HFF-Myc (cell line): ENCODE measurements at places on chromosomes 1 and 21.

DNA sequence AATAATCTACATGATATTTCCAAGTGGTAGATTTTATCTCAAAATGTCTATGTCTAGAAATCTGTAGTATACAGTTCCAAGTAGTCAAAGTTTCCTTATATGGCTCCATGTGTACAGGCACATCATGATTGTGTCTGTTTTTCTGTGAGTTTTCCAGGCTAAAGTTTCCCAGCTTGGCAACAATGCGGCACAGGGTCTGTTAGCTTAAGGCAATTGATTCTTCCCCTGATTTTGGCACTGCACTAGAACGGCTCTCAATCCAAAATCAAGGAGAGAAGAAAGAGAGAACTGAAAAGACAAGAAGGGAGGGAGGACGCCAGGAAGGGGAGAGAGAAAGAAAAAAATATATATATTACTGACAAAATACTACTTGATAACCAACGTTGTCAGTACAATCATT is 193.9 kb upstream of the SNX7 start:
- DNase-seq: no peak

DNA sequence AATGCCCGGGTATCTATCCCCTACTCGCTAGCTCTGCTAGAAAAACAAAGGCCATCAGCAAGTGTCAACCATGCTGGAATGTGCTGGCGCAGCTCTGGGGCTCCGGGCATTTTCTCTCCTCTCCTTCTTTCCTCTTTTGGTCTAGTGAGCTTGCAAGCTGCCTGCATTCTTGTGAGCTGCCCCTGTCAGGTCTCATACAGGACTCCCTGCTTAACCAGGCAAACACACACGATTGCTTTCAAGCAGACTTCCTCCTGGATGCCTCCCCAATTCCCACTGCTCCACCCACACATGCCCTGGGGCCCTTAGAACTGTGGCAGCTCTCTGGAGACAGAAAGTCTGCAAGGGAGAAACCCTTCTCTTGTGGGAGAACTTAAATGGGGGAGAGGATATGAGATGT is 35.7 kb upstream of the SUCO start:
- no peak for DNase-seq

GRCh38 chr1:156075162-156075561 is 7.1 kb downstream of the MEX3A start:
- no peak for DNase-seq

- no peak for DNase-seq
These were observed 3.2 kb upstream of the TMEM63A start for GRCh38 chr1:225885336-225885735.

- DNase-seq: no peak
These were observed 29.3 kb downstream of the ZNF648 start for GRCh38 chr1:182032251-182032650.

- DNase-seq: no peak
These were observed 33.0 kb downstream of the SETD4 start for GRCh38 chr21:36027347-36027746.

- DNase-seq: no peak
These were observed 57.6 kb upstream of the CD34 start for GRCh38 chr1:207968521-207969009.

- DNase-seq: peak; percentile 27
These were observed 11.4 kb downstream of the UBASH3A start for GRCh38 chr21:42414928-42415769.

- DNase-seq: no peak
These were observed 37.1 kb upstream of the SLC30A10 start for GRCh38 chr1:219965285-219966070.

GRCh38 chr1:186220911-186221310 is 154.1 kb downstream of the TPR start:
- DNase-seq: no peak

- no peak for DNase-seq
These were observed 29.5 kb upstream of the JUN start for GRCh38 chr1:58813361-58813760.

DNA sequence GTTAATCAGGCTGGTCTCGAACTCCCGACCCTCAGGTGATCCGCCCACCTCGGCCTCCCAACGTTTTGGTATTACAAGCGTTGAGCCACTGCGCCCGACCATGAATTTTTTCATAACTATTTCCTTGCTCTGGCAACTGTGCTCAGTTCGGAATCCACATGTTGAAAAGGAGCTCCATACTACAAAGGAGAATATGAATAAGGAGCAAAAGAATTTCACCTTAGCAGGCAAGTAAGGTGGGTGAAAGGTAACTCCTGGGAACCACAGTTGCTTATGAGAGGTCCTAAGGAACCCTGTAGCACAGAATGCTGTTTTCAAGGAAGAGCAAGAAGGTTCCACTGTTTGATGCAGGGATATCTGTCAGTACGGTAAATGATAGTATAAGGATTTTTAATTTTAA is 29.9 kb upstream of the NADK start:
- no peak for DNase-seq

GRCh38 chr1:100321506-100321905 is 30.8 kb upstream of the CDC14A start:
- no peak for DNase-seq

DNA sequence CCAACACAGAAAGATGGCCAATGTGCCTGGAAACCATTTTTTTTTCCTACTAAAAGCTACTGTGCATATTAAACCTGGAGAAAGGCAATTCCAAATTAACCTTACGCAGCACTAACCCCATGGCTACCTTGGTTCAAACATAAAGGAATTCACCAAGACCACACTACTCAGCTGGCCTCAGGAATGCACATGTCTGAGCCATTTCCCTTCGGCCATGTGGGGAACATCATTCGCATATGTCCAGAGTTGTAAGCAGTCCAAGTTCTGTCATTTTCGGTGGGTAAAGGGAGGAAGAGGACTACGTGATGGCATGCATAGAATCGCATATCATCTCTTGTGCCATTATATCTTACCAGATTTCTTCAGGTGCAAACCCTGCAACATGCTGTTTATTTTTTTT is 175.4 kb downstream of the NTMT2 start:
- peak; percentile 67 for DNase-seq

DNA sequence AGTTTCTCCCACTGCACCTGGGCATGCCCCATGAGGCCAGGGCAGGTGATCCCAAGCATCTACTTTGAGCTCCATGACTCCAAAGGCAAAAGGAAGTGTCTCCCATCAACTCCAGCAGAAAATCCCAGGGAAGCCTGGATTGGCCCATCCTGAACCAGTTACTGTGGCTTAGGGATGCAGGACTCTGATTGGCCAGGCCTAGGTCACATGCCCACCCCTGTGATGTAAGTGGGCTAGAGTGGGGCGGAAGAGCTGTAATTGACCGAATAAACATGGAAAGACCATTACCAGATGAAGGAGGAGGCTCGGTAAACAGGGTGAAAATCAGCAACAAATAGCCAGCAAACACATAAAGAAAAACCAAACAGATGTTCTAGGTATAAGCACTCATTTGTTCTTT is 45.2 kb downstream of the MATN1 start:
- DNase-seq: no peak

- no peak for DNase-seq
These were observed 3.0 kb downstream of the F11R start for GRCh38 chr1:161017756-161018630.

DNA sequence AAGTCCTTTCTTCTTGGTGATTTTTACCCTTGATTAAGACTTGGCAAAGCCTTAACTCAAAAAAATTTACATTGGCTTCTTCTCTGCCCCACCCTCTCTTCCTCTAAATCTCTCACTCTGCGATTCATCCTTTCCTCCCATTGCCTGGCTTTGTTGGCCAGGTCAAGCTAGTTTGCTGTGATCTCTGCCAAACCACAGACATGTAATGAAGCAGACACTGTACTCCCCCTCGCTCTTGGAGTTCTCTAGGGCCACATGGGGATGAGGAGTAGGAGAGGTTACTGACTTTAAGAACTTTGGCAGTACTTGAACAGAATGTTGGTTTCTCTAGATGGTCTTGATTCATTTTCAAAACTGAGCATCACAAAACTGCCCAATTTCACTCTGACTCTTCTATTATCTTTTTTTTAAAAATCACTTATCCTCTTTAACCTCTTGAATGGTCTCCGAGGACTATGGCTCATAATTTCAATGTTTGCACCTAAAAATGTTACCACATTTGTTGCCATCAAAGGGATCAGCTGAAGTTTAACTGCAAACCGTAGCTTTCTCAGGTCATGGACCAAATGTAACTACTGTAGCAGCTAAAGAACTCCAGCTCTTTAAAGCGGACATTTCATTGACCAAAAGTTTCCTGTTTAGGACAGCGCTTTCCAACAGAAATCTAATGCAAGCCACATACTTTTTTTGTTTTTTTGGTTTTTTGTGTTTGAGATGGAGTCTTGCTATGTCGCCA is 62.7 kb upstream of the IPO9 start:
- peak; percentile 65 for DNase-seq

GRCh38 chr1:56199061-56199460 is 380.3 kb downstream of the PLPP3 start:
- no peak for DNase-seq

GRCh38 chr1:100443811-100444571 is 91.7 kb downstream of the CDC14A start:
- no peak for DNase-seq

GRCh38 chr1:7019510-7019909 is 234.3 kb downstream of the CAMTA1 start:
- DNase-seq: no peak

DNA sequence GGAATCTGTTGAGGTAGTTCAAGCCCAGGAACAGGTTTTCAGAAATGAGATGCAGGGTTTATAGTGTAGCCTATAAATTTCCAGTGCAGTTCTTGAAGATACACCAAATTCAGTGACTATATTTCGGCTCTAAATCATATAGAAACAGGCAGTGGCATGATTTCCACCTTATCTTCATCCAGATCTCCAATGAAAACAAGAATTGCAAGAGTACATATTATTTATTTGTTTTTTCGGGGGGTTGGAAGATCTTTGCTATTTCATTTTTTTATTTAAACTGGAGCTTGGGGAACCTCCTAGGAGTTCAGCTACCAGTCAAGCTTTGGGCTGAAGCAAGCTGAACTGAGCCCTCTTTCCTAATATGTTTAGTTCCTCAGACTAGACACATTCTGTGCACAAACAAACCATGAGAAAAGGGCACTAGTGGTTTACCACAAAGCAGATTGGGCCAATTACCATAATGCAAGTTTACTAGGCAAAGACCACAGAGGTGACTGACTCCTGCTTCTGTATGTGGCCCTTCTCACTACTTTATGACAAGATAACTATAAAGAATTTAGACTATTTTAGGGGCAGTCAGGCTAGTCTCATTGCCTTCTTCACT is 68.5 kb downstream of the RGS2 start:
- peak; percentile 15 for DNase-seq

DNA sequence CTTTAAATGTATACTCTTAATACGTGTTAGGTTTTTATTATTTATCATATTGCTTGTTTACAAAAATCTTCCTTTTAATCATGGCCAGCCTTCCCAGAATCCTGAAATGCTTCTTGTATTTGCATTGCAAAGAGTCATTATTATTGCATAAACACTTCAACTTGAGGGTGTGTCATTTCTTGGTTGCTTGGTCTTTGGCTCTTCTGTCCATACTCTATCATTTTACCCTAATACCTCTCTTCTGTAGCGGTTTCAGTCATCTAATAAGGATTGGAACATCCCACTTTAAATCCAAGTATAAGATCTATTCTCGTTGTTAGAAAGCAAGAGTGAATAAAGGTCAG is 200.6 kb upstream of the CACYBP start:
- no peak for DNase-seq

GRCh38 chr1:91846007-91846638 is 39.8 kb downstream of the TGFBR3 start:
- DNase-seq: peak; percentile 57

GRCh38 chr1:181184621-181185020 is 96.1 kb downstream of the IER5 start:
- DNase-seq: no peak

GRCh38 chr1:19251305-19252196 is at the start of the genes EMC1 and MRTO4:
TSS of gene EMC1 (minus strand) at chr1:19251524. CDS start at chr1:19251509, 15 bp downstream.
TSS of gene MRTO4 (plus strand) at chr1:19251805. CDS start at chr1:19251836, 31 bp downstream.
- peak; percentile 45 for DNase-seq

DNA sequence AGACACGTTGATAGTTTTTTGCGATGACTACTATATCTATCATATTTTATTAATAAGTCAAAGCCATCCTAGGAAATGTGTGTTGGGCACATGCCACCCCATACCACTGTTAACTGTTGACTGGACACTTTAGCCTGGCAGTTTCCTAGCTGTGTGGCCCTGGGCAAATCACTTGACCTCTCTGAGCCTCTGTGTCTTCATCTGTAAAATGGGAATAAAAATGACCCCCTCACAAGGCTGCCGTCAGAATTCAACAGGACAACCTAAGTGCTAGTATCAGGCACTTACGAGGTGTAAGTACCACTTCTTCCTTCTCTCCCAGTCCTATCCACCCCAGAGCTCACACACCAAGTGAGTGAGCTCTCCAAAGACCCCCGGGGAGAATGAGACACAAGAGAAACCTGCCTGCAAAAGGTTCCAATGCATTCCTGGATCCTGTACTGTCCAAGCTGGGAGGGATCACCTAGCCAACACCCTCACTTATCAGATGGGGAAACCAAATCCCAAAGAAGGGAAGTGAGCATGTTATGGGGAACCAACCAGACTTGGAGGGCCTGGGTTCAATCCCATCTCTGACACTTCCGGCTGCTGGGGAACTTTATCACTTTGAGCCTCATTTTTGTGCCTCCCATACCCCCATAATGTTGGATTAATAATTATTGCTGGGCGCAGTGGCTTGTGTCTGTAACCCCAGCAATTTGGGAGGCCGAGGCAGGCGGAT is 24.9 kb downstream of the HSPG2 start:
- no peak for DNase-seq

DNA sequence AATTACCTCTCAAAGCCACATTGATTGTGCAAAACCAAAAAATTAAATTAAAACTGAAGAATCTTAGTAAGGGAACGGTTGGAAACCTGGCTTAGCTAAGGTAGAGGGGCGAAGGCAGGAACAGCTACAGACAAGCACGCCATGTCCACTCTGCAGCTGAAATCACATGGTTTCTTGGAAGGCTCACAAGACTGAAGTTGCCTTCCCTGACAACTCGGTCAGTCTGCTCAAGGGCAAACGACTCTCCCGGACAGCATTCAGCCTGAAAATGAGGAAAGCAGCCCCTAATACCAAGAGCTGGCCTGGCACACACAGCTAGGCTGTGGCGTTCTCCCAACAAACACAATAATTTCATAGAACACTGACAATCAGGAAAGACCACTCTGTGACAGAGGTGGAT is 22.7 kb upstream of the BECN2 start:
- DNase-seq: no peak

- no peak for DNase-seq
These were observed 364.6 kb upstream of the PROX1 start for GRCh38 chr1:213623064-213623581.

- no peak for DNase-seq
These were observed 538.6 kb downstream of the DPYD start for GRCh38 chr1:97382206-97382605.

DNA sequence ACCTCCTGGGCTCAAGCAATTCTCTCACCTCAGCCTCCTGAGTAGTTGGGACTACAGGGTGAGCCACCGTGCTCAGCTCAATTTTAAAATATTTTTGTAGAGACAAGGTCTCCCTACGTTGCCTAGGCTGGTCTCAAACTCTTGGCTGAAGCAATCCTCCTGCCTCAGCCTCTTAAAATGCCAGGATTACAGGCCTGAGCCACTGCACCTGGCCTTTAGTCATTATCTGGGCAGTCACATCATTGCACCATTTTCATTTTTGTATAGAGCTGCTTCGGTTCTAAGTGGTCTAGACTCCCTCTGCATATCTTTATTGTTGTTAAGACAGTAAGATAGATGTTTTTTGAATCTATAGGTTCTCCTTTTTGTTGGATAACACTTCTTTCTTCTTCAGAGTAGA is 39.9 kb downstream of the ATF3 start:
- DNase-seq: no peak
